ENCODE measurements at places on chromosomes 16 and 17.

DNA sequence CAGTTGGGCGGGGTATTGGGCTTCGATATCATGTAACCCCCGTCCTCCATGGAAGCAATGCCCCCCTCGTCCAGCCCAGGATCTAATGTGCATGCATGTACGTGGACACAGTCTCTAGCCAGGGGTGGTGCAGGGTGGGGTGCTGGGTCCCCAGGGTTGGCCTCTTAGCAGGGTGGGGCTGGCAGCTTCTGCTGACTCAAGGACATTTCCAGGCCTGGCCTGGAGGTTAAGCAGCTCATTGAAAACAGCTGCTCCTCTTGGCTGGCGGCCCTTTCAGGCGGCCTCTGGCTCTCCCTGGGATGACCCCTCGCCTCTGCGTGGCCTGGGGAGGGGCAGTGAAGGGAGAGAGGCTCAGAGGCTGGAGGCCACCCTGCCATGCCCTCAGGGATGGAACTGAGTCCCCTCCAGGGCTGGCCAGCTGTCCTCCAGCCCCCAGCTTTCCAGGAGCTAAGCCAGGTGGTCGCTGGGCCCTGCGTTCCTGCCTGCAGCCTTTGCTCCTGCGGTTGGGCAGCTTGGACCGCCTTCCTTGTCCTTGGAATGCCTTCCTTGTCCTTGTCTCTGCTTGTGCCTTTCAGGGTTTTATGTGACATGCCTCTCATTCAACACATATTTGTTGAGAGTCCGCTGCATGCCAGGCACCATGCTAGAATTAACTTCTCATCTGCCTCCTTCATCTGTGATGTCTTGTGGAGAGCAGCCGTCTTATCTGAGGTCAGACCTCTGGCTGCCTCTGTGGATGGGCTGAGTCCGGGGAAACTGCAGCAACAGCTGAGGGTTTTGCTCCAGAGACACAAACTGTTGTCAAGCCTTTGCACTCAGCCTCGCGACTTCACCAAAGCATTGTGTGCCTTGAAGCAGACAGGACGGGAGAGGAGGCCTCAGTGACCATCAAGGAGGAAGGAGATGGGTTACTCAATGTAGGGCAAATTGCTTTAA, 26.6 kb downstream of the MRC2 start:
- H3K4me3 ChIP-seq = no peak overlapping the region
- no peak for DNase-seq
- H3K27me3 ChIP-seq = 0 out of 2 replicates have a peak, but pooled peaks cover 6% of the 10 kb centered on the region
- peaks cover 11% of the 10 kb centered on the region for H3K4me1 ChIP-seq

DNA sequence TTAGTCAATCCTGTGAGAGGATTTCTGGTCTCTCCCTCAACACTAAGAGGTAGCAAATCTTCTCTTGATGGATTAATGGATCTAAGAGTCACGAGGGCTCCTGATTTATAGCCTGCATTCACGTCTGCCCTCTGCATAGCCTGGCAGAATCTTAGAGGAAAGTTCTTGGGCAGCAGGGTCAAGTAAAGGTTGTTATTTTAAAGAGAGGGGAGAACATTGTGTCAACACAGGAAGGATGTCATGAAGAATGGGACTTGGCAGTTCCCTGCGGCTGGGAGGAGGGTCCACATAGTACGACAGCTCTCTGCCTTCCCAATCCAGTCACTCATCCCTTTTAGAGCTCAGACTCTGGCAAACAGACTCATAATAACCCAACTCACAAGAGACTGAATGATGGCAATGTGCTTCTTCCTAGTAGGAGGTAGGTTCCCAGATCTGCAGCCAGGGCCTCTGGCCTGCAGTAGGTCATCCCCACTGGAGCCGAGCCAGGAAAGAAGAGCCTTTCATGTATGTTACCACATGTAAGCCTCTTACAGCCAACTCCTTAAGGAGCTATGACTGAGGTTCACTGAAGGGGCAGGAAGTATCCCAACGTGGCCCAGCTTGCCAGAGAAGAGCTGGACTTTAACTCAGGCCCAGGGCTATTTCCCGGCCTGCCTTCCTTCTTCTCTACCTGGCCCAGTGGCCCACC, 25.4 kb upstream of the RPTOR start:
- no peak overlapping the region for H3K4me3 ChIP-seq
- no peak for DNase-seq
- H3K27ac ChIP-seq = no peak overlapping the region
- peaks cover 1% of the 10 kb centered on the region for H3K4me1 ChIP-seq
- no peaks in the 10 kb centered on the region for H3K27me3 ChIP-seq

DNA sequence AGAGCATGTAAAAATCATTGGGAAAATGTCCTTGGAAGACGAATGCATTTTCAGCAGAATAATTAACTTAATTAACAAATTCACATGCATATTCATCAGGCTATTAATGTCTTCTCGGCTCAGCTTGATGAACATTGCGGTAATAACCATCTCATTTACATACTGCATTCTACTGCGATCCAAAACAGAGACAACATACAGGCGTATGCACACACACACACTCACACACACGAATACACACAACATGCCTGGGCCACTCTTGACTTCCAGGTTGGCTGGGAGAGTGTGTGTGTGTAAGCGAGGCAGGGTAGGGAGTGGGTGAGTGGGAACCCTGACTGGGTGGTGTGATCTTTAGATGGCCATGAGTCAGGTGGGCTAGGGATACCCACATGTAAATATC, 44.7 kb downstream of the NEUROD2 start:
- no peak overlapping the region for H3K4me3 ChIP-seq
- no peak for DNase-seq
- H3K4me1 ChIP-seq = peaks cover 4% of the 10 kb centered on the region
- no peak overlapping the region for H3K27ac ChIP-seq
- no peaks in the 10 kb centered on the region for H3K27me3 ChIP-seq
- H3K36me3 ChIP-seq = no peaks in the 10 kb centered on the region

DNA sequence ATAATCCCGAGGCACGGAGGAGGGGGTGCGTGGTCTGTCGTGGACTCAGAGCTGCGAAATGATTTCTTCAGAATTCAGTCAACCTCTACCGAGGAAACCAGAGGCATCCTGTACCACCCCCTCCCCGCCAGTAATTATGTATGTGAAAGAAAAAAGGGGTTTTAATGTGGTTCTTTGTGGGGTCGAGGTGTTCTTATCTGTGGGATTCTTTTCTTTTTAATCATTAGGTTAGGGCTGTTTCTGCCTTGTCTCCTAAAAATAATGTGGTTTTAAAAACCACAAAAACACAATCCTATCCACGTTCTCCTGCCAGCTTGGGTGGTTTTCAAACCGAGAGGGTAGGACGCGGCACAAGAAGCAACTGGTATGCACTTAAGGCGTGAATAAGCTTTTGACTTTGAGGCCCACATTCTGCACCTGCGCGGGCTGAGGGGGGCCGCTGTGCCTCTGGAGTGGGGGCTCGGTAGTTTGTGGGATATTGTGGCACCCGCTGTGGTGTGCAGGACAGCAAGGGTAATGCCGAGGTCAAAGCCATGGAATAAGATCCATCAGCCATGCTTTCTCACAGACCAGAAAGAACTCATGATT, 1.0 kb downstream of the SLC47A1 start:
- H3K4me3 ChIP-seq = peak overlapping the region; percentile 48
- peaks cover 16% of the 10 kb centered on the region for H3K27me3 ChIP-seq
- no peak overlapping the region for H3K27ac ChIP-seq
- DNase-seq = no peak

GRCh38 chr16:21101631-21102420, 48.8 kb downstream of the DNAH3 start:
- H3K4me1 ChIP-seq = peaks cover 4% of the 10 kb centered on the region
- H3K36me3 ChIP-seq = no peaks in the 10 kb centered on the region
- H3K27me3 ChIP-seq = no peaks in the 10 kb centered on the region
